AG04450 (cell line): ENCODE measurements at places on chromosomes 1 and 21.

DNA sequence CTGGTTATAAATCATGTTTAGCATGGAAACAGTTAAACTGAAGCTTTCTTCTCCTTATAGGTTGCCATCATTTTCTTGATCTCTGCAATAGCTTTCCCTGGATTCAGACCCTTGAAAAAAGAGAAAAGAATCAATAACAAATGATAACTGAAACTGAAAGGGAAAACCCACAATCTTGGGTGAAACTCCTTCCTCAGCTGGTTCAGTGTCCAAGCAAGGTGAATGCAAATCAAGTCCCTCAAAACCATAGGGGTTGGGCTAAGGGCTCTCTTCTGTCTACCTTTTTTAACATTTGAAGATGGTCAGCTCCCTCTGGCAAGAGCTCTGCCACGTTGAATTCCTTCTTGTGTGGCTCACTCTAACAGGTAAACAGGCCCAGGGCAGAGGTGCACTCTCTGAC lies 7.1 kb upstream of the ATP13A2 start:
- no peak for DNase-seq

GRCh38 chr1:8873001-8873400 lies 5.5 kb downstream of the ENO1 start:
- no peak for DNase-seq

DNA sequence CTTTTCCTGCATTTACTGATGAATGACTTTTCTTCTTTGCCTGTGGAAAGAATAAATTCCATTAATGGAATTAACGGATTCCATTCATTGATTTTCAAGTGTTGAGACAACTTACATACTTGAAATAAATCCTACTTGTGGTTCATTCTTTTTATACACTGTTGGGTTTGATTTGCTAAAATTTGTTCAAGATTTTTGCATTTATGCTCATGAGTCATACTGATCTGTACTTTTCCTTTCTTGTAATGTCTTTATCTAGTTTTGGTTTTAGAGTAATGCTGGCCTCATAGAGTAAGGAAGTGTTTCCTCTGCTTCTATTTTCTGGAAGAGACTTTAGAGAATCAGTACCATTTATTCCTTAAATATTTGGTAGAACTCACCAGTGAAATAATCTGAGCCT lies 14.4 kb downstream of the UROD start:
- DNase-seq: no peak

DNA sequence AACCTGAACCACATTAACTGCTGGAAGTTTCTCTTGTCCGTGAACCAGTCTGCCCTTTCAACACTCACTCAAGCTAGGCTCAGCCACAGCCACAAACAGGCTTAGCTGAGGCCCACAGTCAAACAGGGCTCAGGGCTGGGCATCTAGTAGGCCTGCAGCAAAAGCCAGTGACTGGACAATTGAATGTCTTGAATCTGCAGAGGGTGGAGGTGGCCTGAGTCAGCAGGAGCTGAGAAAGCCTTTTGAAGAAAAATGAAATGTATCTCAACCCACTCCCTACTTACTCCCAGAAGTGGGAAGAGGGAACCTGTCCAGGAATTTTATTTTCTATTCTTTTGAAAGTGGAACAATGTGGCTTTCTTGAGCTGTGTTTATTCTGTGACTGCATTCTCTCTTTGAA lies 95.4 kb downstream of the PTPRU start:
- DNase-seq: no peak

GRCh38 chr1:160070243-160071163 lies 543 bp upstream of the KCNJ10 start:
- no peak for DNase-seq

GRCh38 chr21:16644685-16645084 lies 868.2 kb upstream of the CXADR start:
- no peak for DNase-seq

DNA sequence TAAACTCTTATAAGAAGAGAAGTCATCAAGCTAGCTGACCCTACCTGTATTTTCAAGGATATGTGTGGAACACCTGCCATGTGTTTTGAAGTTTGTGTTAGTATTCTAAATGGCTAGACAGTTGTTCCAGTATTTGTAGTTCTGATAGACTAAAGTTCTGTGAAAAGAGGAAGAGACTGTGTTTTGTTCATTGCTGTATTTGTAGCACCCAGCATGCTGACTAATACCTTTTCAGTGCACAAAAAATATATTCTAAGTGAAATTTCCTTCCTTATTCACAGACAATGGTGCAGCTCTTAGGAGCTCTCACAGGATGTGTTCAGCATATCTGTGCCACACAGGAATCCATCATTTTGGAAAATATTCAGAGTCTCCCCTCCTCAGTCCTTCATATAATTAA lies 8.2 kb upstream of the METTL18 start:
- DNase-seq: no peak

DNA sequence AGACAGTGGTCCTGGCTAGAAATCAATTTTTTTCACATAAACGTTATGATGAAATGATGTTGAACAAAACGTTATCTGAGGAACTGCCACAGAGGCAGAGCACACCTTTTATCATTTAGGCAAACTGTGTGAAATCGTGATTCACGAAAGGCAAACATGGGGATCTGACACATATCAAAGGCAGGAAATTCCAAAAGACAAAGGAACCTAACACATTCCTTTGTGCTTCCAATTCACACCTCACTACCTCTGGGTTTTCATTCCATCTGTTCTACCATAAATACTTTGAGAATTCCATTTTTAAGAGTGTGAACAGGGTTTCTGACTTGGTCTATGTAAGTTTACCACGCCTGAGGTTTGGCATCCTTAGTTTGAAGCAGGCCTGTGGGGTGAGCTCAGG lies 119.5 kb upstream of the KRTAP19-8 start:
- DNase-seq: no peak
